Activated T-cell treated with anti-CD3 and anti-CD28 coated beads for 48 hours (primary cell): ENCODE measurements at places on chromosomes 3 and 15.
A peak's percentile ranks its signal among the peaks of the same experiment; 100 is the strongest.

GRCh38 chr3:177300842-177301241, 103.6 kb upstream of the TBL1XR1 start:
- DNase-seq: no peak

DNA sequence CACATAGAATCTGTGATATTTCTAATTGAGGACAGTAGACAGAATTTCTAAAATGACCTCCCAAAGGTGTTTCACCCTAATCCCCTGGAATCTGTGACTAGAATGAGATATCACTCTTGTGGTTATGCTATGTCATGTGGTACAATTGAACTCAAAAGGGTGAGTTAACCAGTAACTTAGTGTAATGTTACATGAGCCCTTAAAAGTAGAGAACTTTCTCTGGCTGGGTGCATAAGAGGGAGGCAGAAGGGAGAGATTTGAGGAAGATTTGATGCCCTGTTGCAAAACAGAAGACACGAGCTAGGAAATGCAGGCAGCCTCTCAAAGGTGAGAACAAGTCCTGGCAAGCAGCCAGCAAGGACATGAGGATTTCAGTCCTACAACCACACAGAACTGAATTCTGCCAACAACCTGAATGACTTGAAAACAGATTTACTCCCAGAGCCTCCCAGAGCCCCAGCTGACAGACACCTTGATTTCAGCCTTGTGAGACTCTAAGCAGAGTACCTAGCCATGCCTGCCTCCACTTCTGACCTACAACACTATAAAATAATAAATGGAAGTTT, 160.3 kb downstream of the MTHFS start:
- DNase-seq: no peak

- DNase-seq: no peak
Measured at GRCh38 chr3:189123595-189124387, 48.0 kb upstream of the TPRG1 start.

DNA sequence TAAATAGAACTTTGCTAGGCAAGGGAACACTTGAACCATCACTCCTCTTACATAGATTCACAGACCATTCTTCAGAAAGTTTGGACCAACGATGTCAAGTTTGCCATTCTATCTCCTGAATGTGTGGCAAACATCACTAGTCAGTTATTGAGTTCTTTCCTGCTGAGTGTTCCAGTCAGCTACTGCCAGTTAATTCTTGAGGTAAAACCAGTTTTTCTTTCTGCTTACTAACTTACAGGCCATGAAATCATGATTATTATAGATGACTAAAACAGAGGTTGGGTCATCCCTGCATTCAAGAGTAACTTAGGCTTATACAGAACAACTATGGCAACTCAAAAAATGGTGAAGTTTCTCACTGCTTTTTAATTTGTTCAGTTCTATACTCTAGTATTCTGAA, 88.2 kb downstream of the AP4E1 start:
- no peak for DNase-seq

DNA sequence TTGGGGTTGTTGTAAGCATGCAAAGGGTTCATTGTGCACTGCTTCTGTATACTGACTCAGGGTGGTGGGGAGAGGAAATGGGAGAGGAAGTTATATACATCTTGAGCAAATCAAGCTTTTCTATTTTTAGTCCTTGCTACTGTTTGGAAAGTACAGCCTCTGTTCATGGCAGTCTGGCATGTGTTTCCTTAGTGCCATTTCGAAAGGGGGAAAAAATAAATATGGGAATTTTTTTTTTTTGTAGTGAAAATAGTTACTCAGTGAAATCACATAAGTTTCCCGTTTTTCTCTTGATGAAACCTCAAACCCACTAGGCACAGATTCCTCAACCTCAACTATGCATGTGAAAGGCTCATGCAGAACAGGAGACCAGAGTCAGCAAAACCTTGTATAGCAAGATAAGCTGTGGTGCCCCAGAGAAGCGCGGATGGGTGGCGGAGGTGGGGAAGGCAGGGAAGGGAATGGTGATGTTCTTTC, 353.3 kb downstream of the LPP start:
- no peak for DNase-seq

- no peak for DNase-seq
Measured at GRCh38 chr3:165339753-165340152, 143.6 kb upstream of the SLITRK3 start.

DNA sequence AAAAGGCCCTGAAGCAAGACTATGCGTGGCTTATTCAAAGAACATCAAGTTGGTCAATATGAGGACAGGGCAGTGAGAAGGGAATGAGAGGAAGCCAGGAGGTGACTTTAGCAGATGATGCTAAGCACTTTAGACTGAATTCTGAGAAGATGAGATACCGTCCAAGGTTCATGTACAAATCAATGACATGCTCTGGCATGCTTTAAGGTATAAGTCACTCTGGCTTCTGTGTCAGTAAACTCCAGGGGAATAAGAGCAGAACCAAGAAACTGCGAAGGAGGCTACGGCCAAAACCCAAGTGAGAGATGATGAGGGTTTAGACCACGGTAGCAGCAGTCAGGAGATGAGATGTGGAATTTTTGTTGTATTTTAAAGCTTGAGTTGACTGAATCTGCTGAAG, 8.9 kb upstream of the CCDC50 start:
- DNase-seq: no peak

DNA sequence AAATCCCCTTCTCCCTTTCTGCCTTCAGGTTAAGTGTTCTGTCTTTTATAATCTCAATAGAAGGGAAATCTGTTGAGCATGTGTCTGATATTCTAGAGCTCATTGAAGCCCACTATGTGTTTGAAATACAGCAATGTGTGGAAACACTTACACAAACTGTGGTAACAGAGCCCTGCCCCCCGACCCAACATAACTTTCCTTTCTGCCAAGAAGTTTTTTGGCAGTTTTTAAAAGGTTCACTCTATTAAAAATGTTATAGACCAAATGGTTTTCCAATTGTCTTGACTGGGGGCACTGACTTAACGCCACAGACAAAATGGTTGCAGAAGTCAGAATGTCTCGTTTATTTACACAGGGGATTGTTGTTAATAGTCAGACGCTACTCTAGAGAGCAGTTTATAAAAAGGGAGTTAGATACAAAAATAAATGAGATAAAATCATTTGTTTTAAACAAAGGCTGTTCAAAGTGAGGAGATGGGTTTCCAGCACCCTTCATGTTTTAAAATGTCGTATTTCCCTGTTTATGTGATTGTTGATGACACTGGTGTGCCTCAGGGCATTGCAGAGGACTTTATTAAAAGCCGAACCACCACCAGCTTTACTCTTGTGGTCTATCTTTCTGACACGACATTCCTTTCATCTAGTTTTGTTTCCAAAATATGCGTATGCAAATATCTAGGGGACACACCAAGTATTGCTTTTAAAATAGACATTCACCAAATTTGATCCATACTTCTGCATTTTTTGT, 26.7 kb upstream of the GREM1 start:
- no peak for DNase-seq

DNA sequence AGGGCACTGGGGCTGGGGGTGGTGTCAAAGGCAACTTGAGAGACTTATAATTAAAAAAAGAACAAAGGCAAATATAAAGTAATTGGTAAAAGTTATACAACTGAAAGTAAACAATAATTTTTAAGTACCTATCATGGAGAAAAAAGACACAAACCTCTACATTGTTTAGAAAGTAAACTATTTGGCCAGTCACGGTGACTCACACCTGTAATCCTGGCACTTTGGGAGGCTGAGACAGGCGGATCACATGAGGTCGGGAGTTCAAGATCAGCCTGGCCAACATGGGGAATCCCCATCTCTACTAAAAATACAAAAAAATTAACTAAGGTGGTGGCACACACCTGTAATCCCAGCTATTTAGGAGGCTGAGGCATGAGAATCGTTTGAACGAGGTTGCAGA, 25.8 kb downstream of the RPSA start:
- no peak for DNase-seq

- DNase-seq: no peak
Measured at GRCh38 chr3:11206316-11206715, 52.0 kb downstream of the HRH1 start.

GRCh38 chr3:122295266-122296062, 29.6 kb upstream of the CSTA start:
- DNase-seq: no peak

GRCh38 chr3:25683882-25684281, 19.2 kb upstream of the TOP2B start:
- no peak for DNase-seq

- peak; percentile 48 for DNase-seq
Measured at GRCh38 chr3:71725271-71725991, at the start of gene EIF4E3. EIF4E3 (minus strand) TSS chr3:71725402; CDS start chr3:71725367, 35 bp downstream.

- DNase-seq: peak; percentile 14
Measured at GRCh38 chr15:57732526-57733331, 26.2 kb downstream of the POLR2M start.

DNA sequence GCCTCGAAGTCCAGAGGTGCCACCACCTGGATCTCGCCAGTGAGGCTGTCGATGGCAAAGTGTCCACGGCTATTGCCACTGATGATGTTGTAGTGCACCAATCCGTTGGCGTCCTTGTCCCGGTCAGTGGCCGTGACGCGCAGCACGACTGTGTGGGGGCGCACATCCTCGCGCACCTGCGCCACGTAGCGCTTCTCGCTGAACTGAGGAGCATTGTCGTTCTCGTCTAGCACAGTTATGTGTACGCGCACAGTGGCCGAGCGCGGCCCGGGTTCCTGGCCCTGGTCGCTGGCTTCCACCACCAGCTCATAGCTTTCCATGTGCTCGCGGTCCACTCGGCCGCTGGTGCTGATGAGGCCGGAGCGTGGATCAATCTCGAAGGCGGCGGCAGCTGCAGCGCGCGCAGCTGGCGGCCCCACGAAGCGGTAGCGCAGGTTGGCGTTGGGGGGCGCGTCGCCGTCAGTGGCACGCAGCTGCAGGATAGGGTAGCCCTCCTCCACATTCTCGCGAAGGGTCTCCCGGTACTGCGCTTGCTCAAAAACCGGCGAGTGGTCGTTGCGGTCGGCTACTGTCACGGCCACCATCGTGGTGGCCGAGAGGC, 1.8 kb downstream of the CELSR3 start:
- DNase-seq: no peak

DNA sequence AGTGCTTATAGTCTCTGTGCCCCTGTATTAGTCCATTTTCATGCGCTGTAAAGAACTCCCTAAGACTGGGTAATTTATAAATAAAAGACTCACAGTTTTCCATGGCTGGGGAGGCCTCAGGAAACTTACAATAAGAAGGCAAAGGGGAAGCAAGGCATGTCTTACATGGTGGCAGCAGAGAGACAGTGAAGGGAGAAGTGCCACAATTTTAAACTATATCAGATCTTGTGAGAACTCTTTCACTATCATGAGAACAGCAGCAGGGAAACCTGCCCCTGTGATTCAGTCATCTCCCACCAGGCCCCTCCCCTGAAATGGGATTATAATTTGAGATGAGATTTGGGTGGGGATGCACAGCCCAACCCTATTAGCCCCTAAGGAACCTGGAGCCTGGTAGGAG, 243.2 kb downstream of the EDEM1 start:
- no peak for DNase-seq

- DNase-seq: no peak
Measured at GRCh38 chr3:107683447-107683846, 160.7 kb downstream of the BBX start.

DNA sequence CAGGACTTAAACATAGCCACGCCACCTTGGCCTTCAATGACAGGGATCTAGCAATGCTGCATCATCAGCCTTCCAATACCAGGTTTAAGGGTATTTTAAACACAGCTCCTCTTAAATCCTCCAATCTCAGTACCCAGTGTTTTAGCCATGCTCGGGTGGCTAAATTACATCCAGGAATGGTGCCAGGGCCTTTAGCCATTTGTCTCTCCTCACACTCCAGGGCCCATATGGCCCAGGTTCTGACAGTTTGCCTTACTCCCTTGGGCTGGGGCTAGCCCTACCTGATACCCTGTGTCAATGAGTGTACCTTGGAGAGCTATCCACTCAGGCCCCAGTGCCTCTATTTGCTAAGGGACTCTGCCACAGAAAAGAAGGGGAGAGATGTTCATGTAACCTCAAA, 29.4 kb downstream of the ZNF589 start:
- no peak for DNase-seq
